ENCODE measurements at places on chromosomes 12 and 14. TPM values are rescaled to one million over a fixed set of nuclear protein-coding genes. Genes with fewer than 3 reads are reported as not detected.

DNA sequence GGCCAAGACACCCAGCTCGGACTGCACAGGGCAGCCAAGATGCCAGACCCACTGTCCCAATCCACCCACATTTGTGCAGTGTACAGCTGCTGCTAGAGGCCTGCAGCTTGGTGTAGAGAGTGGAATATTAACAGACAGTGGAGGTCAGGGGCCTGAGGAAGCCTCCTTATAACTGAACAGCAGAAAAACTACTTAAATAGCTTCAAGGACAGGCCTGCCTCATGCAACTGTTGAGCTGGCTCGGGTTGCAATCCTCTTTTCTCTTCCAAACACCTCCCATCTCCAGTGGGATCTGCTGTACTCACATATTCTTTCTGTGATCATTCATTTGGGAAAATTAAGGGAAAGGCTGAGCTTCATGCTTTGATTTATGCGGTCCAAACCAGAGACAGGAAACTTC lies 1043.2 kb upstream of the TMEM132C start:
- DNase-seq = no peak

- DNase-seq = no peak
Measured at GRCh38 chr12:33813536-33813935, 208.8 kb upstream of the ALG10 start.

DNA sequence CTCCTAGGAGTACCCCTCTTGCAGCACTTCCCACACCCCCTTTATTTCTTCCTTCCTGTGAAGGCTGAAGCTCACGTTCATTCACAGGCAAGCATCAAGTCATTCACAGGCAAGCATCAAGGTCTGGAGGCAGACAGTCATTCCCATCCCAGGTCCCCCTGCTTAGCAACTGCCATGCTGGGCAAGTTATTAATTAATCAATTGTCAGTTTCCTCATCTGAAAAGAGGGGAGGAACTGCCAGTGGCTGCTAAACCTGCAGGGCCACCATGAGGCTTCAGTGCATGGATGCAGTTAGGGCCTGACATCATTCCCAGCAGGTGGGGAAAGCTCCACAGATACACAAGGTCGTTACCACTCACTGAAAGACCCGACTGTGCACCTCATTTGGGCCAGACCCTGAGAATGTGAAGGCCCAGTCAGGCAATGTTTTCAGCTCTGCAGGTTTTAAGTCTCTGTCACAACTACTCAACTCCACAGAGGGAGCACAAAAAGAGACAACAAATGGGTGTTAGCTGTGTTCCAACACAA lies 85.0 kb upstream of the GPR68 start:
- peak; percentile 58 for DNase-seq

Gene PROX2
- total RNA-seq = not detected

GRCh38 chr12:12521888-12522287 lies 40.8 kb downstream of the DUSP16 start:
- DNase-seq = no peak

GRCh38 chr12:32395026-32395425 lies 4.3 kb upstream of the FGD4 start:
- DNase-seq = peak; percentile 47

Gene PPP1R13B
- 15.6 TPM for total RNA-seq

Gene MLXIP
- 37.2 TPM for total RNA-seq

Gene JAG2
- total RNA-seq = 7.3 TPM

- DNase-seq = no peak
Measured at GRCh38 chr12:85711735-85712390, 124.3 kb downstream of the RASSF9 start.

GRCh38 chr12:94057262-94058151 lies 90.9 kb upstream of the PLXNC1 start:
- DNase-seq = no peak

- DNase-seq = no peak
Measured at GRCh38 chr14:81127785-81128184, 93.0 kb downstream of the GTF2A1 start.

- no peak for DNase-seq
Measured at GRCh38 chr14:52339262-52339661, 25.1 kb downstream of the PTGER2 start.

GRCh38 chr14:94638339-94638738 lies 26.1 kb downstream of the SERPINA3 start:
- DNase-seq = no peak

Gene SIX6
- total RNA-seq = not detected

DNA sequence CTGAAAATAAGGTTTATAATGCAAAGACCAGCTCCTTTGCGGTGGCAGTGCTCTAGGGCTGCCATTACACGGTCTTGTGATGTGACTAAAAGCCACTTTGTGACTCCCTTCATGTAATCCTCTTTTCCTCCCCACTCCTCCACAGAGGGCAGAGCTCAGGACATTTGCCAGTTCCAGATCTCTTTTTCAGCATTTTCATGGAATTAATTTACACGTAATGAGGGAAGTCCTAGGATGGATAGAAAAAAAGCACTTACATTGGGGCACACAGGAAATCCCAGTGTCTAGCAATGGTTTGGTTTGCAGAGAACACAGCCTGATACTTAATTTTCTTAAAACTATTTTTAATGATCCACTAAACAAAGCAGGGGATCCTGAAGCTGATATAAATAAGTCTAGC lies 17.5 kb upstream of the ATF1 start:
- no peak for DNase-seq

DNA sequence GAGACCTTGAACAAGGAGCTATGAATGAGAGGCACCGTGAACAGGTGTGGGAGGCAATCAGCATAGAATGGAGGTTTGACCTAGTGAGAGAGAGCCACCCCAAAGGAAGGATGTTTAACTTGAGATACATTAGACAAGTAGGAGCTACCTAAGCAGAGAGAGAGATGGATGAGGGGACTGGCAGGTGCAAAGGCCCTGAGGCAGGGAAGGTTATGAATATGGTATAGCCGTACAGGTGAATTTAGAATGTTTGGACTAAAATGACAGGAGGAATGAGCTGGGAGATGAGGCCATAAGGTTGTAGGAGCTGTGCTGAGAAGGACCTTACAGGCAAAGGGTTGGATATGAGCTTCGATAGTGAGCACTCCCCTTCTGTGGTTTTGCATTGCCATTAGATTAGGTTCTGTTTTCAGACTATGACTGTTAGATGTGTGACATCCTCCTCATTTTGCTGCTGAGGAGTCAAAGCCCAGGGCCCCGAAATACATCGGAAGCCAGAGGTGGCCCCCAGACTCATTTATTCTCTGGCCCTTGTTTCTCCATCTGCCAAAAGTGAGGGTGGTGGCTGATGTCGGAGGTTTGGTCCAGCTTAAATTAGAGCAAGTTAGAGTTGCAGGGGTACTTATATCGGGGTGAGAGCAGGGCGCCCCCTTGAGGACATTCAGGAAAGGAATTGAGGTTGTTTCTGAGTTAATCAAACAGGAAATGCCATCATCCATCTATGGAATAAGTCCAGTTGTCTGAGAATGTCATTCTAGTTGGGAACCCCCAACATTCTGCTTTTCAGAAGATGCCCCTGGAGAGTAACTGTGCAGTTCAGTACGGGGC lies 29.4 kb downstream of the SLC24A4 start:
- peak; percentile 78 for DNase-seq

Gene TAS2R8
- total RNA-seq = not detected

GRCh38 chr12:62720661-62721330 lies 214.2 kb downstream of the PPM1H start:
- DNase-seq = no peak

Gene AICDA
- total RNA-seq = not detected

DNA sequence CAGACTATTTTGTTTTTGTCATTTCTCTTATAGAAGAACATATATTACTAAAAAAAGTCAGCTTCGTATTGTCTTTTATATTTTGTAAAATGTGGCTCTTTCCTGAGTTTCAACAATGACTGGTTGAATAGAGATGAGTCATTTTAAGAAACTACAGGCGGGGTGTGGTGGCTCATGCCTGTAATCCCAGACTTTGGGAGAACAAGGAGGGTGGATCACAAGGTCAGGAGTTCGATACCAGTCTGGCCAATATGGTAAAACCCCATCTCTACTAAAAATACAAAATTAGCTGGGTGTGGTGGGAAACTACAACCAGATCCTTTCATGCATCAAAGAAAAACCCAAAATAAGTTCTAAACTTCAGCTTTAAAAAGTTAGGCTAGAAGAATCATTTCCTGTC lies 28.8 kb downstream of the HECTD4 start:
- no peak for DNase-seq

DNA sequence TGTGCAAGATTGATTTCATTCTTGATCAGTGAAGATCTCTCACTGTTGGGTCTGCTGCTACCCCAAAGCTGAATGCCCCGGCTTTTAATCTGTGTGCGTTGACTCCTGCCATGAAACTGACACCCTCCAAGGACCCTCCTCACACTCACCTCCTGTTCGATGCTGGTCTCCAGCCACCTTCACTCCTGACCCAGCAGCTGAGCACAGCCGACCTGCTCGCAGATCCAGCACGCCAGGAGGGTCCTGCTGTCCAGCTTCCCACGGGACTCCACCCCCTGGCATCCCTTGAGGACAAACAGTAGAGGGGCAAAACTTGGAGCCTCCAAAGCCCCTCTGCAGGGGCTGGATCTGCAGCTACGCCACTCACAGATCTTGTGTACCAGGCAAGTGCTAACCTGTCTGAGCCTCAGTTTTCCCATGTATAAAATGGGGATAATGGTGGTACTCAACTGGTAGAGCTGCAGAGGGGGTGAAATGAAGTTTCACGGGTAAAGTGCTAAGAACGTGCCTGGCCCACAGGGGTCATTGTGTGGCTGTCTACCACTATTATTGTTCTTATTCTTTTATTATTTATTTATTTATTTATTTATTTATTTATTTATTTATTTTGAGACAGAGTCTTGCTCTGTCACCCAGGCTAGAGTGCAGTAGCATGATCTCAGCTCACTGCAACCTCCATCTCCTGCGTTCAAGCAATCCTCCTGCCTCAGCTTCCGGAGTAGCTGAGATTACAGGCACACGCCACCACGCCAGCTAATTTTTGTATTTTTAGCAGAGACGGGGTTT lies 178.0 kb downstream of the PHETA1 start:
- DNase-seq = no peak

Gene CACNA2D4
- 5.7 TPM for total RNA-seq

Gene LRRC43
- total RNA-seq = 1.4 TPM

Gene GALNT6
- total RNA-seq = 13.9 TPM

DNA sequence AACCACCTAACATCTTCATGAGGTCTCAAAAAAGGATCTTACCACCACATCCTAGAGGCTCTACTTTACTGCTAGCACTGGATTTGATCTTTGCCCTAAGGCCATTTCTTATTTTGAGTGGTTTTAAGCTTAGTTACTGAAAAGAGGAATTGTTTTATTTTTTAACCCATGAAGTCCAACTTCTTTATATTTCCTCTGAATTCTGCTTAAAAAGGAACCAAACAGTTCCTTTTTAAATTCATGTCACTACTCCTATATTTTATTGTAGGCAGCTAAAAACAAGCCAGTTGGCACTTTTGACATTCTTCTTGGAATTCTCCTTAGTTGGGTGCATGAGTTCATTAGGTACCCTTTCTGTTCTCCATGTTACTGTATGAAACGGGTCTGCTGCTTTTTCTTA lies 76.4 kb downstream of the FGD4 start:
- DNase-seq = no peak

Gene KRT85
- total RNA-seq = not detected

Gene GUCY2C
- total RNA-seq = 0.54 TPM

- no peak for DNase-seq
Measured at GRCh38 chr12:48978291-48978740, at the start of gene WNT1. TSS of gene WNT1 (plus strand) at chr12:48978322. CDS start at chr12:48978651, 329 bp downstream.

Gene CCDC175
- not detected for total RNA-seq

Measured in endodermal cell (in vitro differentiated cells).